ENCODE measurements at places on chromosomes 3 and 15.

- DNase-seq, result no peak
Measured at GRCh38 chr15:101455291-101456025, 34.0 kb downstream of the PCSK6 start.

- no peak for DNase-seq
Measured at GRCh38 chr15:50181969-50182218, at the start of gene SLC27A2. Gene SLC27A2 (plus strand): TSS chr15:50182196. CDS start chr15:50182428, 232 bp downstream.

DNA sequence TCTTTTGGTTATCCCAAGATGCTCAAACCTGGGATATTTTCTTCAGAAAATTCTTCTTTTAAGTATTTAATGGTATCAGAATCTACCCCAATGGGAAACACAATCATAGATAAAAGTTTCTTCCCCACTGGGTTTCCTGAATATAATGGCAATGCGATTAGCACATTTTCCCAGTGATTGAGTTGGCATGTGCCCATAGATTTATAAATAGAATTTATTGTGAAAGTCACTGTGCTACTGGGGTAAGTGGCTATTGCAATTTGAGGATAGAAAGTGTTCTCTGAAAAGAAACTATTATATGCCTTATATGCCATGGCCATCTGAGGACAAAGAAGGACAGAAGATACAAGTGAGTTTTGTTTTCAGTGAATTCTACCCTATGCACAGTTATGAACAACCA lies 99.0 kb upstream of the RBMS3 start:
- no peak for DNase-seq

DNA sequence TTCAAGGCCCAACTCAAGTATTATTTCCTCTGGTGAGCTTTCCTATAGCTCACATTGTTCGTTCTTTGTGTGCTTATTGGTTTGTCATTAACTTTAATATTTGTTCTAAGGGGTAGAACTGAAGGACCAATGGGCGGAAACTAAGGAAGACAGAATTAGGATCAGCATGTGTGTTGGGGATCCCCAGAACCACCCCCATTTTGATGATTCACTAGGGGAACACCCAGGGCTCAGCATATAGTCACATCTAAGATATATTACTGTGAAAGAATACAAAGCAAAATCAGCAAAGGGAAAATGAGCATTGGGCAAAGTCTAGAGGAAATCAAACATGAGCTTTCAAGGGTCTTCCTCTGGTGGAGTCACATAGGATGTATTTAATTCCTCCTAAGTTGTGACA lies 76.9 kb downstream of the TIMP4 start:
- no peak for DNase-seq

- DNase-seq, result no peak
Measured at GRCh38 chr3:193978486-193978885, 157.5 kb upstream of the HES1 start.

DNA sequence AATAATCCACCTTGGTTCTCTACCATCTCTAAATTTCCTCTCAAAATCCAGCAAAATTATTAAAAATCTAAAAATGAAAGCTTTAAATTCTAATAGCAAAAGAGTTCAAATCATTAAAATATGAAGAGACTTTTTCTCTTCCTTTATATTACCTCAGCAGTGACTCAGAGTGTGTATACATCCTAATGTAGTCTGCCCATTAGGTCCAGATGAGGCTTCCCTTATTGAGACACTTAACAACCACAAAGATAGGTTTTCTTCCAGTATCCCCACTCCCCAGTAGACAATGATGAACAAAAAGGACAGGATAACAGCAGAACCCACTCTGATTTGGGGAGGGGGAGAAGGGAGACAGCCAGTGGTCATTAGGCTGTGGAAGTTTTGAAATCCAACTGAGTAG lies 61.5 kb upstream of the DCBLD2 start:
- DNase-seq, result no peak

GRCh38 chr3:133492159-133492741 lies 81.2 kb upstream of the CDV3 start:
- no peak for DNase-seq

DNA sequence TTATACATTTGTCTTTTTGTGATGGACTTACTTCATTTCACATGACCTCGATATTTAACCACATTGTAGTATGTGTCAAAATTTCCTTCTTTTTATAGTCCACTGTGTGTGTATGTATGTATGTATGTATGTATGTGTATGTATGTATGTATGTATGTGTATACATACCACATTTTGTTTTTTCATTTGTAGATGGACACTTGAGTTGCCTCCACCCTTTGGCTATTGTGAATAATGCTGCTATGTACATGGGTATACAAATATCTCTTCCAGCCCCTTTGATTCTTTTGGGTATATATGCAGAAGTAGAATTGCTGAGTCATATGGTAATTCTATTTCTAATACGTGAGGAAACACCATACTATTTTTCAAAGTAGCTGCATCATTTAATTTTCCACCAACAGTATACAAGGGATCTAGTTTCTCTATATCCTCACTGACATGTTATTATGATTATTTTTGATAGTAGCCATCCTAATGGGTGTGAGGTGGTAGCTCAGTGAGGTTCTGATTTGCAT lies 228.2 kb downstream of the OPA1 start:
- DNase-seq, result no peak

GRCh38 chr15:80163217-80163616 lies 10.4 kb downstream of the FAH start:
- DNase-seq, result no peak

DNA sequence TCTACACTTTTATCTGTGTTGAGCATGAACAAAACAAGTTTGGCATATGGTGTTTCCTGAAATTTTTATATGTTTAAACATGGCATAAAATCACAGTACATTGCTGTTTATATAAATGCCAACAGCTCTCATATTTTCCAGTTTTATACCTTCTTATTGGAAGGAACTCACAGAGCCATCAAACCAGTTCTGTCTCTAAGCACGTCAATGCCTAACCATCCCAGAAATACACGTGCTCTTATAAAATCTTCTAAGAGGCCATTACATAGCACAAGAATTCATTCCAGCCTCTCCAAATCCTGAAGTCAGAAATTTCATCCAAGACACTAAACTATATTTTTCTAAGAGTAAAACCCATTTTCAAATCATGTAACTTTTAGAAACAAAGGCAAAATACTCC lies 20.8 kb downstream of the SLC9A9 start:
- DNase-seq, result no peak

- no peak for DNase-seq
Measured at GRCh38 chr3:171649911-171650592, 160.2 kb downstream of the PLD1 start.

DNA sequence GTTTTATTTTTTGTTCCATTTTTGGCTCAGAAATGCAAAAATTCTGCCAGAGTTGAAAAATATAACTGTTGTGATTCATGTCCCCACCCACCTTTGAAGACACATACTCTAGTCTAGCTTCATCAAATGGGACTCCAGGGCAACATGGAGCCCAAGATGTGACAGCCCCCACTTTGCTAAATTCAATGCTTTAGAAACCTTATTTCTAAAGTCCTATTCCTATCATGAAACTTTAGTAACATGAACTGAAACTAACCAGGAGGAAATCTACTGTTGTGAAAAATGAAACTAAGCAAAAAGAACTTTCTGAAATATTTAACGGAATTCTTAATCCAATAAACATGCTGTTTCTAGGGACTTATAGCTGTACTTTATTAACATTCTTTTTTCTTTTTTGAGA lies 20.3 kb downstream of the UBP1 start:
- no peak for DNase-seq

DNA sequence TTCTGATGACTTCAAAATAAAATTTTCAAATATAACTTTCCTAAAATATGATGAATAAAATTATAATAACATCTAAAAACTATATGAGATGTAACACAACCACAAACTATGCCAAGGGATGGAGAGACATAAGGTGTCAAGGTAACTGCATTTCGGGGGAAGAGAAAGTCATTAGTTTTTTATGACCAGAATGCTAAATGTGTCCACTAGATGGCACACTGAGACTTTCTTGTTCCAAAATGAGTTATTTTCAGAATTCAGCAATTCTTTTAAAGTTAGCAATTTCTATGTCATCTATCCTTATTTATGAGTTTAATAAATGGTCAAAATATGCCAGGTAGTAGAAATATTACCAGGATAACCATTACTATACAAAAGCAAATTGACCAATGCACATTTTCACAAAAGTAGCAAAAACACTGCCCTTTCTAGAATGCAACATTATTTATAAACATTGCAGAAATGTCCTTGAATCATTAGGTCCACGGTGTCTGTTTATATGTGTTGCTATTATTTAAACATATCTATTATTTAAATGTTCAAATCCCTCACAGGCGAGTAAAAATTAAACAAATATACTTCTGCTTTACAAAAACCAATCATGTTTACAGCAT lies 374.2 kb downstream of the PLCL2 start:
- no peak for DNase-seq

- no peak for DNase-seq
Measured at GRCh38 chr3:106825962-106826605, 551.2 kb upstream of the CCDC54 start.

GRCh38 chr3:9387322-9387655 lies 10.1 kb upstream of the SETD5 start:
- no peak for DNase-seq

DNA sequence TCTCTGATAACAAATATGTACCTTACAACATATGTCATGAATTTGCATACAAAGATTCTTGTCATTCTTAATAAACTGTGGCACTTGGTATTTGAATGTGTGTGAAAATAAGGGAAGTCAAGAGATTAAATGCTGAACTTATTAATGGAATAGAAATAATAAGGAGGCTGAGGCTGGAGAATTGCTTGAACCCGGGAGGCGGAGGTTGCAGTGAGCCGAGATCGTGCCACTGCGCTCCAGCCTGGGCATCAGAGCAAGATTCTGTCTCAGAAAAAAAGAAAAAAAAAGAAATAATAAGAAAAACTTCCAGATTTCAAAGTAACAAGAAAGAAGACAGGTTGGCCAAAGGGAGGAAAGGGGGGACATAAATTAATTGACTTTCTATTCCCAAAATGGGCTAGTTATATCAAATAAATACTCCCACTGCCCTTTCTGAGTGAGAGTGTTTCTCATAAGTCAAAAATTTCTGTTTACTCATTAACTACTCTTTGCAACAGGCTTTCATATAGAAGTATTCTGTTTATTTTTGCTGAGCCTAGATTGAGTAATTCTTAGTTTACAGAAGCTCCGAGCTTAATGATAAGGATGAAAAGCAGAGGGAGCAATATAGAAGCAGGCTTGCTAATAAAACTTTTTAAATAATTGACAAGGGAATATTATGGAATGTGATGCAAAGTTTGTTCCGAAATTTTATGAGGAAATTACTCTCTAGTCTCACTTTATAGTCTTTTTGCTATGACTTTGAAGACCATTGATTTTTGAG lies 25.6 kb downstream of the KNG1 start:
- DNase-seq, result no peak

- no peak for DNase-seq
Measured at GRCh38 chr3:146325170-146325569, 74.3 kb upstream of the PLSCR4 start.

DNA sequence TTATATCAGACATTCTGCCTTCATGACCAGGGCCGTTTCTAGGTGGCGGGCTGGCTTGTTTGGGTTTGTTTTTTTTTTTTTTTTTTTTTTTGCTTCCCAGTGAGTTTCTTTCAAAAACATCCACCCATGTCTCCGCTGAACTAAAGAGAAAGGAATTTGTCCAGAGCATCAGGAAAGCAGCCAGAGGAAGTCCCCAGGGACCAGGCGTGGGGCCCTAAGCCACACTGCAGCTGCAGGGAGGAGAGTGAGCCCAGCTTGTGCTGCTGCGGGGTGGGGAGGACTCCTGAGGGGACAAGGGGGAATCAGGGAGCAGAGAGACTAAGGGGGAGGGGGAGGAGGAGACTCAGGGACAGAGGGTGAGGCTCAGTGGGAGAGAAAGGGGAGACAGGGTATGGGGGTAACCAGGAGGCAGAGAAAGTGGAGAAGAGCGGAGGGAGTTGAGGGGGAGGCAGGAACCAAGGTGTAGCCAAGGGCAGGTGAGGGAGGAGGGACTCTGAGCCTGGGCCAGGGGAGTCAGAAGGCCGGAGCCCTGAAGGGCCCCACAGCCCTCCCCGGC lies 49.5 kb downstream of the CYP11A1 start:
- DNase-seq, result no peak

- no peak for DNase-seq
Measured at GRCh38 chr15:60973637-60974415, 255.3 kb downstream of the RORA start.

- DNase-seq, result no peak
Measured at GRCh38 chr3:9291821-9292410, 42.5 kb upstream of the SRGAP3 start.

DNA sequence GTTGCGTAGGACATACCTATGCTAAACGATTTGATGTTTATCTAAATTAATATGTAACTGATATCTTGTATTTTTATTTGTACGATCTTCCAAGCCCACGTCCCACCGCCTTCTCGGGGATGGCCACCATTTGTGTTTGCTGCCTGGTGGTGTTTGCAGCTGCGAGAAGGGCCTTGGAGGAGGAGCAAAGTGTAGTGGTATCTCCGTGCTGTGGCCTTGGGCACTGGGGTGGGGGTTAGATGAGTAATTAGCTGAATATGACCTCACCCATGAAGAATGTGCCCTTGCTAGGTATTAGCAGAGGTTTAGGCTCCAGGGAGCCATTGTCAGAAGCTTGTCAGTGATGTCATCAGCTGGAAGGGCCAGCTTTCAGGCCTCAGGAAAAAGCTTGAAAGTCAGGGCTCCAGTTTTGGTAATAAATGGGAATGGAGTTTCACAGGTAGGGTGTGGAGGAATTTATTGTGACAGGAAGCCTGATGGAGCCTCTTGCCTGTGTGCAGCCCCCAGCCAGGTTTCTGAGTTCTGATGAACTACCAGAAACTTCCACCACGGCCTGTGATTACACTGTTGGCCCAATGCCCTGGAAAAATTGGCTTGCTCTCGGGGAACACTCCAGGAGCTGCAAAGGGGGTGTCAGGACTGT lies 41.0 kb downstream of the FLNB start:
- no peak for DNase-seq

- no peak for DNase-seq
Measured at GRCh38 chr15:96142498-96142897, 188.0 kb upstream of the NR2F2 start.
